ENCODE measurements at places on chromosomes 1 and 21.

DNA sequence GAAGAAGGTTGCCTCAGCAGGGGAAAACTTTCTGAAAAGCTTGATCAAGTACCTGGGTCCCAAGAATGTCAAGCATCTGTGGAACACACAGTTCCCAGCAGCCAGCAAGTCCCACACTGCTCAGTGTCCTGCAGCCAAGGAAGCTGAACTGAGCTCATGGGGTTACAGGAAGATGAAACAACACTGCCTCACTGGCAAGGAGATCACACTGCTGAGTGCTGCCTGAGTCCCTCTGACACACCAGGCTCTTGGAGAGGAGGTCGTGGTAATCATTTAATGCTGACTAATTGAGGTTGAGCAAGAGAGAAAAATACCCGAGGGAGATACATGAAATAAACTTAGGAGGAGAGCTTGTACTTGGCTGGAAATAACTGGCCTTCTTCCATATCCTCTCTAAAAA lies 75.2 kb downstream of the MPZL1 start:
- DNase-seq = peak; percentile 67

DNA sequence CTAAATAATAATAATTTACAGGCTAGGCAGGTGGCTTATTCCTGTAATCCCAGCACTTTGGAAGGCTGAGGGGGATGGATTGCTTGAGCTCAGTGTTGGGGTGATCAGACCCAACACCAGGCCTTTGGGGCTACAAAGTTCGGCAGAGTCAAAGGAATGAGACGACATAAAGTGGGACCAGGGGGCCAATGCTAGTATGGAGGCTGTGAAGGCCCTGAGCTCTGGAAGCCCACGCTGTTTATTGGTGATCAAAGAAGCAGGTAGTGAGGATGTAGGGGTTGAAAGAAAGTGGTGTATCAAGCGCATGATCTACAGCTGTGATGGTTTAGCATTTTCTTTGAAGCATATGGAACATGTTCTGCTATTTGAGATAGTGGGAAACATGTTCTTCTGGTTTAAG lies 5.6 kb downstream of the BTBD8 start:
- DNase-seq = no peak

DNA sequence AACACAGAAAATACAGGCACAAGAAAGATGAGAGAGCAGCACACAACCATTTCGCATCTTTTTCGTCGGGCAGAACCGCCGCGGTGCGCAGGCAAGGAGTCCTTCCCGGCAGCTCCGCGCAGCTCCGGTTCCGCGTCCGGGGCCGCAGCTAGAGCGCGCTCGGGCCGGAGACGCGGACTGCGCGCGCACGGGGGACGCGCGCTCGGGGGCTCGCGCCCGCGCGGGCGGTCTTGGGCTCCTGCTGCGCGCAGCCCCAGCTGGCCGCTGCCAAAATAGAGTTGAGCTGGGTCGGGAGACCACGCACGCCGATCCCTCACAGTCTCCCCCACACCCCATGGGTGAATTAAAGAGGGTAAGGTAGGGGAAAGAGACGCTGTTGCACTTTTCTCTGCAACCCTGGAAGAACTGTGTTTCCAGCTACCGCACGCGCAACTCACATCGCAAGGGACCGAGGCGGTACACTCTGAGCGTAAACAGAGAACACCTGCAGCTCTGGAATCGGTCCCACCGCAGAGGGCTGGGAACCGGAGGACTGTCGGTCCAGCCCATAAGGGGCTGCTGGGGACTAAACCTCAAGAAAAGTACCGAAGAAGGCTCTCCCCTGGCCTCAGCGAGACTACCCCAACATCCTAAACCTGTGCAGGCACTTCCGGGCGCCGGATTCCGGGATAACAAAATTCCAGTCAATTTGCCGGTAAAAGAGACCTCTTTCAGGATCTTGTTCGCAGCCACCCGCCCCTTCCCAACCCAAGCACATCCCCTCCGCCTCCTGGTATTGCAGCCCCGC lies 1.7 kb downstream of the NR5A2 start:
- DNase-seq = peak; percentile 30

GRCh38 chr1:59173721-59174120 lies 123.2 kb upstream of the FGGY start:
- no peak for DNase-seq

GRCh38 chr1:222926566-222926965 lies 111.7 kb downstream of the DISP1 start:
- no peak for DNase-seq

GRCh38 chr1:210690236-210690635 lies 361.5 kb downstream of the HHAT start:
- no peak for DNase-seq

DNA sequence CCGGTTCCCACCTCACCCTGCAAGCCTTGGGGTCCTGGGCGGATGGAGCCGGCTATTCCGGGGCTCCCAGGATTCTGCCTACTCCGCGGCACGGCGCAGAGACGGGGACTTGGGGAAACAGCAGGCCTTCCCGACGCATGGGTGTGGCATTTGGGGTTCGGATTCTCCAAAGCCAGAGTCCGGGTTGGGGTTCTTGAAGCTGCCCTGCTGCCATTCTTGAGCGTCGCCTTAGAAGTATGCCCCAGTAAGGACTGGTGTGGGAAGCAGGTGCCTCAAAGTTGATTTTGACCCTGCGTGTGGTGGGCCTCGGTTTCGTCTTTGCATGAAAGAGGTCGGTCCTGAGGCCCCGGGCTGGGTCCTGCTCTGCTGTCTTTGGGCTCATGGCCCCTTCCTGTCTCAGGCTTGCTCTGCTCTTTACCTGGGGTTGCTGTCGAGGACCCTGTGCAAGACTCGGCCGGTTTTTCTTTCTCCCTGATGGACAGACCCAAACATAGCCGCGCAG lies 696 bp downstream of the GUK1 start:
- no peak for DNase-seq

DNA sequence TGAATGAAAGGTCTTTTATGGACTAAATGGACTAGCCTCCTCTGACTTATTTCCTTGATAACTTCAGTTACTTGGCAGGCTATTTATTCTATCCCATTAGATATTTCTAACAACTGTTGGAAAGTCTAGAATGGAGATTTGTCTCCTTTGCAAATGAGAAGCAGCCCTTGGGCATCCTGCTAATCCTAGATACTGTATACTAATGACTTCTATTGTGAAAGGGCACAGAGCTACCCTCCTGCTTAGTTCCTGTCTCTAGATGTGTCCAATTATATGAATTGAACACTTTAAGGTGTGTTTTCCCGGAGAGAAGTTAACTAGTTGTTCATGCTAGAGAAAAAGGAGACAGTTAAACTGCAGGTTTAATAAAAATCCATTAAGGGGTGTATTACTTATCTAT lies 10.2 kb upstream of the NCMAP start:
- DNase-seq = no peak

DNA sequence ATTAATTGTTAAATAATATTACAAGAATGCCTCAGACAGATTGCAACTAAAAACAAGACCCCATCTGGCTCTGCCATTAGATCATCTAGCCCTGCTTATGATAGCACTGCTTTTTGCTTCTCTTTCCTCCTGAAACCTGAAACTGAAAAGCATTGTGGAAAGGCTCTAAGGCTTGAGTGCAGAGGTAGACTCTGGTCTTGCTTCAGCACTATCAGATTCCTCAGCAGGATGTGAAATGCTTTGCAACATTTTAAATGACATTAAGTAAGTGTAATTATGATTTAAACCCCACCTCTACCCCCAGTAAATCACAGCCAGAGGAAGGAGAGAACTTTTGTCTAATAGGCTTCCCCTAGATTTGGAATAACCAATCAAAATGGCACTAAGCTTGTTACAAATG lies 32.9 kb downstream of the PHC2 start:
- DNase-seq = no peak

GRCh38 chr1:14292520-14292919 lies 306.0 kb upstream of the KAZN start:
- DNase-seq = no peak

- DNase-seq = no peak
Measured at GRCh38 chr1:3695326-3696217, 43.3 kb downstream of the TP73 start.

DNA sequence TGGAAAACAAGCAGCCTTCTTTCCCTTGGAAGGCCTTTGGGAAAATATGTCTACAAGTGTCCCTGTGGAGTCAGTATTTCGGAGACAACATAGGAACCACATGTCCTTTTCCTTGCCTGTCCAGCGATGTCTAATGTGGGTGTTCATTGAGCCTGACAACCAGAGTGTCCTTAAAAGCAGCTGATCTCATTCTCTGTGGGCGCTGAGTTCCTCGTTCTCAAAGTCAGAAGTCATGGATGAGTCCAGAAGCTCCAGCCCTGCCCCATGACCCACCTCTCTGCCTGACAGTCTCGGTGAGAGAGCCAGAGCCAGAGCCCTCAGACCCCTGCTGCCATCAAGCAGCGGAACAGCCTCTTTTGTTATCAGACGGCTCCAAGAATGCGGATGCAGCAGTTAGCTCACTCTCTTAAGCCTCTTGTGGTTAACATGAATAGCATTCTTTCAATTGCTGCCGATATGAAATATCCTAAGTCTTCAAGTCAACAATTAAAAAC lies 329.2 kb downstream of the TGFB2 start:
- no peak for DNase-seq

DNA sequence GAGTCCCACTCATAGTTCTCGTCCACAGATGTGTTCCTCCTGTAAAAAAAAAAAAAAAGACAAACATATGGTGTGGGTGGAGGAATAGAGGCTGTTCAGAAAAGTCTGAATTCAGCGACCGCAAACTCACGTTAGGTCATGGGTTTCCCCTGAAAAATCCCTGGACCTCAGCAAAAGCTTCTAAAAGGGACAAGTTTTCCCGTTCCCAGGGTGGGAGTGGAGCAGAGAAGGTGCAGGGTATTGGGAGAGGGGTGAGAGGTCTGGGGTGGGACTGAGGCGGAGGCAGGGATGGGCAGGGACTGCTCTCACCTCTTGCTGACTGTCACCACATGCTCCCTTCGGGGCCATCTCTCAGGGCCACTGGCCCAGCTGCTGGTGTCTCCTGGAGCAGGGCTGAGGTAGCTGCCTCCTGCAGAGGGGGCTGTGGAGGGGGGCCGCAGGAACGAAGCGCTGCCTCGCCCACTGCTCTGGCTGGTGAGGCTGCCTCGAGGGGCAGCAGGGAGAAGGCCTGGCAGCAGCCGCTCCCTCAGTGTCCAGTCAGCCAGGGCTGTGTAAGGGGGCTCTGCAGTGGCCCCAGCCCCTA lies 2.6 kb upstream of the TAGLN2 start:
- no peak for DNase-seq

DNA sequence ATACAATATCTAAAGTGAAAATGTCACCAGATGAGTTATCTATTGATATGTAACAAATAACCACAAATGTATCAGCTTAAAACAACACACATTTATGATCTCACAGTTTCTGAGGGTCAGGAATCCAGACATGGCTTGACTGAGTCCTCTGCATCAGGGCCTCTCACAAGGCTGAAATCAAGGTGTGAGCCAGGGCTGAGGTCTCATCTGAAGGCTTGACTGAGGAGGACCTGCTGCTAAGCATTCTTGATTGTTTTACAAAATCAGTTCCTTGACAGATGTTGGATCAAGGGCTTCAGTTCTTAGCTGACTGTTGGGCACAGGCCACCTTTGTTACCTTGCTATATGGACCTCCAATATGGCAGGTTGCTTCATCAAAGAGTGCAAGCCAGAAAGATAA lies 483.7 kb downstream of the CAMTA1 start:
- DNase-seq = no peak

GRCh38 chr1:95043141-95043980 lies 29.4 kb downstream of the ALG14 start:
- DNase-seq = peak; percentile 68

DNA sequence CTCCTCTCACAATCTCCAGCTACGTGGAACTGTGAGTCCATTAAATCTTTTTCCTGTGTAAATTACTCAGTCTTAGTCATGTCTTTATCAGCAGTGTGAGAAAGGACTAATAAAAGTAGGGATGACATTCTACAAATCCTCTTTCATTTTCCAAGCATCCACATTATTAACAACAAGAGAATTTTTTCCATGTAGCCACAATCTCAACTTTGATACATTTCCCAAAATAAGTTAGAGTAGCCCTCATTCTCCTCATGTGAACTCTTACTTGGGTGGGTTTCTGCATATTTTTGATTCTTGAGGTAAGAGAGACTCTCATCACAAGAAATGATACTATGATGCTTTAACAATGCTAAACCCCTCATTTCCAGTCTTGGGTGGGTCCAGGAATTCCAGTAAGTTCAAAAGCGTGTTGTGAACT lies 52.8 kb downstream of the TNFSF18 start:
- DNase-seq = no peak

- DNase-seq = no peak
Measured at GRCh38 chr1:11533790-11534787, 55.1 kb downstream of the DISP3 start.

DNA sequence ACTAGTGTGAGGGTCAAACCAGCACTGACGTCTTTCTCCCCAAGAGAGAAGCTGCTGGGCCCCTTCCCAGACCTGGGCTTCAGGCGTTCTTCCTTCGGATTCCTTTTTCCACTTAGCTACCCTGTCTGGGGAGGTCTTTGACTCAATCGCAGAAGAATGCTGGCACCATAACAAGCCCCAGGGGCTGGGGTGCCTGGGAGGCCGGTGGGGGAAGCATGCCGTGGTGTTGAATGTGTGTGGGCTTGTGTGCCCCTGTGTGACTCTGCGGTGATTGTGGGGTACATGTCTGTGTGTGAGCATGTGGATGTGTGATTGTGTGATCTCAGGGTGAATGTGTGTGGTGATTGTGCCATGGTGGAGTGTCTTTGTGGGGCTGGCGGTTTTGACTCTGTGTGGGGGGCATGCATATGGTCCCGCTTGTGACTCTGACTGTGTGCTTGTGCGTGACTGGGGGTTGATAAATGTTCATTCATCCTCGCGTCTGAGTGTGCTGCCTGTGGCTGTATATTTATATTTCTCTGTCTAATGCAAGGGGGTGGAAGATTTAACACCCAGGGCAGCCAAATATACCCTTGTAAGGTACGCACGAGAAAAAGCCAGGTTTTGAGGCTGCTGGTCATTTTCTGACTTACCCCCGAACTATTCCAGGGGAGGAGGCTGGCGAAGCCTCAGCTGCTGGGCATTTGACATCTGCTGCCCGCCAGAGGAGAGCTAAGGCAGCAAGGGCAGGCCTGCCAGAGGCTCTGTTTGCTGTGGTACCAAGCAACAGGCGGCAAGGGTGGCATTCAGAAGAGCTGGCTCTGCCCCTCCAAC lies 1.1 kb upstream of the SYNC start:
- DNase-seq = peak; percentile 84

- no peak for DNase-seq
Measured at GRCh38 chr1:227844320-227845146, 29.1 kb downstream of the PRSS38 start.

DNA sequence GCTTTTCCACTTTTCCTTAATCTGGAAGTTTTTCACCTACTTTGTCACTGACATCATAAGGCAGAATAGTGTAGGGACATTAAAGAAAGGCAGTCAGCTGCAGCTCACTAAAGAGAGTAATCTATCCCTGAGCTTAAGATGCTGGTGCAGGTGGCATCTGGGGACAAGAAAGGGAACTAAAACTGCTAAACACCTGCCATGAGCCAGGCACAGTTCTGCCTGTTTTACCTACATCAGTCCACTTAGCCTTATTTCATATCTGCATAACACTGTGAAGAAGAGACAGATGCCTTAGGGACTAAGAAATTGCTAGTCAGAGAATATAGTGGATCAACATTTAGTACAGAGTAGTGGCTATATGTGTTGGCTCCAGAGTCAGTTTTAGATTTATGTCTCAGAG lies 88.1 kb downstream of the GPATCH2 start:
- no peak for DNase-seq

- no peak for DNase-seq
Measured at GRCh38 chr1:69438056-69438795, 129.5 kb upstream of the LRRC7 start.

GRCh38 chr1:174743654-174744561 lies 255.8 kb upstream of the CACYBP start:
- peak; percentile 33 for DNase-seq

All from amniotic stem cell (primary cell).